ENCODE measurements at places on chromosomes 7 and 10.
A peak's percentile ranks its signal among the peaks of the same experiment; 100 is the strongest.

GRCh38 chr7:25496476-25497368 is 268.4 kb upstream of the NPVF start:
- no peak for DNase-seq

DNA sequence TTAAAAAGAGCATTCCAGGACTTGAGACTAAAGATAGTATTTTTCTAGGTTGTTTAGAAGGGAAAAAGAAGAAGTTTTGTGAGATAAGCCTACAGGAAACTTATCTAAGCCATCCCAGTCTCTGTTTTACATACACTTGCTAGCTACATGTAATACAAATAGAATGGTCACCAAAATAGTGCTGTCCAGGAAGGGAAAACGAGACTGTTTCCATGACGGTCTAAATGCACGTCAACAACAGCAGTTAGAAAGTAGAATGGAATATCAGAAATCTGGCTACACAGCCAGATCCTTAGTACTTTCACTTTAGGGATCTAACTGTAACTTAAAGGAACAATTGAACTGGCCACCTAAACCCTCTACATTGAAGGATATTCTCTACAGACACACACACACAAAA is 117.6 kb downstream of the TSPAN12 start:
- peak; percentile 28 for DNase-seq

DNA sequence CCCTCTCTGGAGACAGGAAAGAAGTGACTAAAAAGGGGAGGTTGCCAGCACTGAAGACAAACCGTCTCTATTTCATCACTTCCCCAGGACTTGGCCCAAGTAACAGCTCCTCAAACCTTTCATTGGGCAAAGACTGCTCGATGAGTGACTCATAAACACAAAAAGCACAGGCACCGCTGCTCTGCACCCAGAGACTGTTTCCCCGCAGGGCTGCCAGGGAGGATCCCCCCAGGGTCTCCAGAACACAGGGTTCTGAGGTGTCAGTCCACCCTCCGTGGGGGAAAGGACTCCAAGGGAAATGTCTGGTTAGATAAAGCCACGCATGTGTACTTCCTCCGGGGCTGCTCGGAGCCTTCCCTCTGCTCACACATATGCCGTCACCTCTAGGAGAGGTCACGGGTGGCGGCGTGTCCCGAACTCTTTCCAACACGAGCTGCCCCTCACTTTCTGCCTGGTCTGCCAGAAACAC is 59.9 kb downstream of the INSIG1 start:
- peak; percentile 28 for DNase-seq

DNA sequence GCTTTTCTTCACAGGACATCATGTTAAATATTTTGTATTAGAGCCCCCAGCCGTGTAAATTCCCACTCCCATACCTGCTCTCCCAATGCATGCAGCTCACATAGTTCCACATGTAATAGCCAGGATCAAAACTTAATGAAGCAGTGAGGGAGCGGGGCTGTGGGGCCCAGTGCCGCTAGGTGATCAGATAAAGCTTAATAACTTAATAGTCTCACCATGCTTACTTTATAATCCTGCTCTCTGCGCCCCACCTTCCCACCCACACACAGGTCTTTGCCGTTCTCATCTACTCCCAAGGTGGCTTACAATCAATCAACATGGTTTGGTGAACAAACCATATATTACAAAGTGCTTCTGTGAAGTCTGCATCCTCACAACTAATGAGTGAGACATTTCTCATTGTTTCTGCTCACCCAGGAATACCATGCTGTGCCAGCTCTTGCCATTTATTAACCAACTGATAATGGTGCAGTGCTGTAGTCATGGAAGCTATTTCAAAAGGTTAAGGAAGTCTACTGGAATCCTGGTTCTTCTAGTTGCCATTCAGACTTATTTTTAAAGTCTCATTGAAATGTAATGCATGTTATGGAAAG is 156.4 kb downstream of the CTTNBP2 start:
- DNase-seq: no peak

GRCh38 chr7:21568762-21569161 is 25.9 kb downstream of the DNAH11 start:
- DNase-seq: peak; percentile 27

- DNase-seq: no peak
Observed at GRCh38 chr10:71127104-71127503, 85.3 kb upstream of the UNC5B start.

DNA sequence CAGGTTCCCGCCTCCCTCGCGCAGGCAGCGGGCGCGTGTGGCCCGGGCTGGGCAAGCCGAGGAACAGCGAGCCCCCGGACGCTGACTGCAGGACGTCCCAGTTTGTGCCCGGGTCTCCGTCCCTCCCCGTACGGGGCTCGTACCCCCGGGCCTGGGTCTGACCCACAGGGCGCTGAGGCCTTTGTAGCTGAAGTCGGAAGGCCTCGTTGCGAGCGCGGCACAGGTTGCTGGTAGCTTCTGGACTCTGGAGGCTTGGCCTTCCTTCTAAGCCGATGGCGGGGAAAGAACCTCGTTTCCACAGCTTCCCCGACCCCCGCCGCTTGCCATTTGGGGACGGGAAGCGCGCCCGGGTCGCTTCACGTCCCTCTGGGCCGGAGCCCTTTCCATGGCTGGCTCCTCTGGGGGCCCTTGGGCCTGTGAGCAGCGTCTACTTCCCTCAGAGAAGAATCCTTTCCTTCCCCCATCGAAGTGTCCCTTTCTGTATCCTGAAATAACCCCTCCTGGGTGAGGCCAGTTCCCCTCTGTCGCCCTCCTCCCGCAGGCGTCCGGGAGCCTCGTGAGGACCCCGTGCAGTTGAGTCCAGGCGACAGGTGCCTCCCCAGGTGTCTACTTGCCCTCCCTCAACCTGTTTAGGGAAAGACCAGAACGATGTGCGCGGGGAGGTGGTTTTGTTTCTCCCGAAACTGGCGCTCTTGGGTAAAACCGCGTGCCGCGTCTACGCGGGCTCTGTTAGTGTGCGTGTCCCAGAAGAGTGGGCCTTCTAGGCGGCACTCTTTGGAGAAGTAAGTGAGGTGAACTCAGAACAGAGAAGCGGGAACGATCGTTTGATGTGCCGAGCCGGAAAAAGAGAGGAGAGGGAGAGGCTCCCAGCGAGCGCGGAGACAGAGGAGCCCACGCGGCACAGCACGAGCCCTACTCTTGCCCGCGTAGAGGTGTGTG is 9.3 kb downstream of the EVX1 start:
- no peak for DNase-seq

DNA sequence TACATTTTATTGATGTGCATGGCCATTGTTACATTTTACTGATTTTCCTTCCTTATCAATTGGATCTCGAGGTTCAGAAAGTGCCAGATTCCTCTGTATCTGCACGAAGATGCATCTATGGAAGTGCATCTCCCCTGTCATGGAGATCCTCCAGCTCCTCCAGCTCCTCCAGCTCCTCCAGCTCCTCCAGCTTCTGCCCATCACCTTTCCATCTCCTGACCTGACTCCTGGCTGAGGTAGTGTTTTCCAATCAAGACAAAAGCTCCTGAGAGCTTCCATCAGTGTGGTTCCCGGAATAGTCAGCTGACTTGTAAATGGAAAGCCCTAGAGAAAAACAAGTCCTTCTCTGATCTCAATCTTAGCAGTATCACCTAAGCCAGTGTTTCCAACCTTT is 90.8 kb upstream of the KLF6 start:
- DNase-seq: no peak

GRCh38 chr10:126277181-126277580 is 111.1 kb downstream of the ADAM12 start:
- no peak for DNase-seq

GRCh38 chr10:28411648-28412047 is 108.8 kb upstream of the MPP7 start:
- peak; percentile 52 for DNase-seq

DNA sequence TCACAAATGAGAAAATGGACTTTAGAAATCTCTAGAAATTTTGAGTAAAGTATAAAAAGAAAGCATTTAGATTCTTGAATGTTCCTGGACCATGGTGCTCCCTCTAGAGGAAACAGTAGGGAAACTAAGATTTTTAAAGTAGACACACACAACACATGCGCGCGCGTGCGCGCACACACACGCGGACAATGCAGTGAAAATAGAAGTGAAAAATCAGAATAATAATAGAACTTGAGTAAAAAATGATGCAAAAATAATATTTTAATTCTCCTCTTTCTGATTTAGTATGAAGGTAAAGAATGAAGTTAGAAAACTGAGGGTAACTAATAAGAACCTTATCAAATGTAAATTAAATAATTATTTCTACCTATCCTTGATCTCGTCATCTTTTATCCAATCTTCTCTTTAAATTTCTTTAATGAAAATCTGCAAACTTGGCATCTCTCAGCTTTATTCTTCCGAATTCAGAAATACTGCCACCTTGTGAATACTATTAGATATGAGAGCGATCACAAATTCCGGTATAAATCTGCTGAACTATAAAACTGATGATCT is 117.0 kb upstream of the AMPH start:
- peak; percentile 22 for DNase-seq
